ENCODE measurements at places on chromosomes 7 and 10. TPM values are rescaled to one million over a fixed set of nuclear protein-coding genes. Genes with fewer than 3 reads are reported as not detected.

DNA sequence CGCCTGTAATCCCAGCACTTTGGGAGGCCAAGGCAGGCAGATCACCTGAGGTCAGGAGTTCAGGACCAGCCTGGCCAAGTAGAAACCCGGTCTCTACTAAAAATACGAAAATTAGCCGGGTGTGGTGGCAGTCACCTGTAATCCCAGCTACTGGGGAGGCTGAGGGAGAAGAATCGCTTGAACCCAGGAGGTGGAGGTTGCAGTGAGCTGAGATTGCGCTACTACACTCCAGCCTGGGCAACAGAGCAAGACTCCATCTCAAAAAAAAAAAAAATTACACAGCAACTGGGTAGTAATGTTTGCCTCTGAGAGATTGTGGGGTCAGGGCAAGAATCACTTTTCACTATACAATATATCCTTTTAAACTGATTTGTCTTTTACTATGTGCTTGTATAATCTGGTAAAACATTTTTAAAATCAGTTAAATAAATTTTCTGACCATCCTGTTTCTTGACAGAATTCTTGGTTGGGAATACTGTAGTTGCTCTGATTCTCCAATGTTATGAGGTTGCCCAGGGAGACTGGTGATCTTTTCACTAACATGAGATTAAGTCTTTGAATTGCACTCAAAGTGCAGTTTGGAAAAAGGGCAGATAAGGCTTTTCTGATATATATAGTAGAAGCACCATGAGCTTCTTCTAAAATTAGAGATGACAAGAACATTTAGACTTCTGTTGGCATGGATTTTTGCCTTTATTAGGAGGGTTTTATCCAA, 1.5 kb downstream of the ENTPD7 start:
- peaks cover 3% of the 10 kb centered on the region for H3K36me3 ChIP-seq
- H3K27me3 ChIP-seq = no peaks in the 10 kb centered on the region
- no peak for DNase-seq
- H3K4me1 ChIP-seq = peaks cover 11% of the 10 kb centered on the region
- H3K4me3 ChIP-seq = no peak overlapping the region
- no peak overlapping the region for H3K27ac ChIP-seq

- no peak overlapping the region for H3K4me3 ChIP-seq
- H3K27ac ChIP-seq = no peak overlapping the region
- no peaks in the 10 kb centered on the region for H3K36me3 ChIP-seq
- peaks cover 11% of the 10 kb centered on the region for H3K4me1 ChIP-seq
- H3K27me3 ChIP-seq = no peaks in the 10 kb centered on the region
Measured at GRCh38 chr10:71131508-71132088, 80.8 kb upstream of the UNC5B start.

DNA sequence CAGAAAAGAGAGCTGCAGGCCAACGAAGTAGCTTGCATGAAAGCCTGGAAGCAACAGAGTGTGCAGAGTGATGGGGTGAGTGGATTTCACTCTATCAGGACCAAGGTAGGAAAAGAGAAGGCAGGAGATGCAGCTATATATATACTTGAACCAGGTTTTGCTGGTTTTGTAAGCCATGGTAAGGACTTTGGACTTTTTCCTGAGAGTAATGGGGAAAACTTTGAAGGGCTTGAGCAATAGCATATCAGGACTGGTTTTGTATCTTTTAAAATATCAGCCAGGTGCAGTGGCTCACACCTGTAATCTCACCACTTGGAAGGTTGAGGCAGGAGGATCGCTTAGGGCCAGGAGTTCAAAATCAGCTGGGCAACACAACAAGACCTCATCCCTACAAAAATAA, 120.6 kb upstream of the NRP1 start:
- no peak for DNase-seq
- no peak overlapping the region for H3K4me3 ChIP-seq
- peaks cover 1% of the 10 kb centered on the region for H3K4me1 ChIP-seq
- H3K27me3 ChIP-seq = no peaks in the 10 kb centered on the region

VDAC2 gene
- total RNA-seq = 261 TPM

Data from gastrocnemius medialis (tissue), 4 donors.